ENCODE measurements at places on chromosomes 6 and 20.

GRCh38 chr6:169949511-169950097 is 198.2 kb downstream of the ERMARD start:
- no peak for DNase-seq

DNA sequence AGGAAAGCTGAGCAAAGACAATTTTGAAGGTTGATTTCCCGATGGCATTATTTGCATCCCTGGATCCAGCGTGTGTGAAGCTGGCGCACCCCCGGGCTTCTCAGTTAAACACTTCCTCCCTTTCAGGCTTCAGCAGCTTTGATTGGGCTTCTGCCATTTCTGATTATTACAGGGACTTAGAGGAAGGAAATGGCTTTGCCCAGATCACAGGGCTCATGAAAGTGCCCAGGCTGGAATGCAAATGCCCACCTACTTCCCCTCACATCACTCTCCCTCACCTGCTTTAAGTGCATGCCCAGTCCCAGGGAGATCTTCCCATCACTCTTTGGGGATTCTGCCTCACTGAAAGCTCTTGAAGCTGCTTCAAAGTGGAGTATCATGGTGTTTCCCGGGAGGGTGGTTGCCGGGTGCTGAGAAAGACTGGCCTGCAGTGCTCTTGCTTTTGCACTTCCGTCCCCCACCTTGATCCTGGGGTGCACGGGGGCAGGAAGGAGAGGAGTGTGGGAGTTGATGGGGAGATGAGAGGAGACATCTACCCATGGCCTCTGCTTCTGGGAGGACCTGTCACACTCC is 28.3 kb downstream of the PHACTR3 start:
- DNase-seq, result no peak

- no peak for DNase-seq
Observed at GRCh38 chr6:8940356-8940755, 505.0 kb upstream of the SLC35B3 start.

- no peak for DNase-seq
Observed at GRCh38 chr6:11424395-11425034, 113.0 kb upstream of the TMEM170B start.

GRCh38 chr6:154555073-154555677 is 44.7 kb upstream of the CNKSR3 start:
- no peak for DNase-seq

DNA sequence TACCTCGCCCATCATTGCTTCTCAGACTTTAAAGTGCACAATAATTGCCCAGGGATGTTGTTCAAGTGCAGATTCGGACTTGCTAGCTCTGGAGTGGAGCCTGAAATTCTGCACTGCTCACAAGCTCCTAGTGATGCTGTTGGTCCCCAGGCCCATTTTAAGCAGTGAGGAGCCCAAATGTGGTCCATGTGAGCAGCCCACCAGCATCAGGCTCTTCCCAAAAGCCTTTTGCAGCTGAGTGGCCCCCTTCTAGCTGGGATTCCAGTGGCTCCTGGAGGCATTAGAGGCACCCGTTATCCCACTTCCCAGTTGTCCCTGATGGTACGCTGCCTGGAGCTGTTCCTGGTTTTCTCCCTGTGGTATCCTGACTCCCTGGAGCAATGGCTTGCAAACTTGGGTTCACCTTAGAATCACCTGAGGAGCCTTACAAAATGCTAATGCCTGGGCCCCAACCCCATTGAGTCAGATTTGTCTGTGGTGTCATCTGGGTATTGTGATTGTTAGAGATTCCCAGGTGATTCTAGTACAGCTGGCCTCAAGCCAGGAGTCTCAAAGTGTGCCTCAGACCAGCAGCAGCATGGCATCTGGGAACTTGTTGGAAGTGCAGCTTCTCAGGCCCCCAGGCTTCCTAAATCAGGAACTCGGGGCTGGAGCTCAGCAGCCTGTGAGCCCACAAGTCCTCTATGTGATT is 186.9 kb upstream of the SLC24A3 start:
- no peak for DNase-seq

- peak; percentile 63 for DNase-seq
Observed at GRCh38 chr6:13217206-13217905, 111.0 kb downstream of the TBC1D7 start.

DNA sequence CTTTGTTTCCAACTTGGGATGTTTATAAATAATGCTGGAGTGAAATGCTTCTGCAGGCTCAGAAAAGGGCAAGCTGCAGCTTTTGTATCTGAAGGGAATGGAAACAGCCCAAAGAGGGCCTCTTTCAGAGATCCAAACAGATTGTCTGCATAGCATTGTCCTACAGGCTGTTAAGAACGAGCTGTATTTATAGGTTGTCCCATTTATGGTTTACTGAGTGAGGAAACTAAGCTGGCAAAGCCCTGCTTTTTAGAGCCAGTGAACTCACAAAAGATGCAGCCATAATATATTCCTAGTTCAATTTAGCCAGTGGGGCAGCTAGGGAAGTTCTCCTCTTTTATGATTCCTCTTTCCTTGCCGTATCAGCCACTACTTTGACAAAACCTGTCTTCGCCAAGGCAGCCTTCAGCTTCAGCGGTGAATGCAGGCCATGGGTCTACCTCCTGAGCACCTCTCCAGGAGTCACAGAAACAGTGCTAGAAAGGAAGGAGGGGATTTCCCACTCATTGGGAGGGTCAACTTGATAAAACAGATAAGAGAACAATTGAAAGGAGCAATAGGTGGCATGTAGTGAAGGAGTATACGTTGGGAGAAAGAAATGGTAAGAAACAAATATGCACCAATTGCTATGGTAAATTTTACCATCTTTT is 15.0 kb downstream of the KIAA0319 start:
- no peak for DNase-seq

- no peak for DNase-seq
Observed at GRCh38 chr6:70684794-70685493, 17.3 kb downstream of the SMAP1 start.

- DNase-seq, result no peak
Observed at GRCh38 chr20:57164872-57165271, 101.6 kb downstream of the BMP7 start.

DNA sequence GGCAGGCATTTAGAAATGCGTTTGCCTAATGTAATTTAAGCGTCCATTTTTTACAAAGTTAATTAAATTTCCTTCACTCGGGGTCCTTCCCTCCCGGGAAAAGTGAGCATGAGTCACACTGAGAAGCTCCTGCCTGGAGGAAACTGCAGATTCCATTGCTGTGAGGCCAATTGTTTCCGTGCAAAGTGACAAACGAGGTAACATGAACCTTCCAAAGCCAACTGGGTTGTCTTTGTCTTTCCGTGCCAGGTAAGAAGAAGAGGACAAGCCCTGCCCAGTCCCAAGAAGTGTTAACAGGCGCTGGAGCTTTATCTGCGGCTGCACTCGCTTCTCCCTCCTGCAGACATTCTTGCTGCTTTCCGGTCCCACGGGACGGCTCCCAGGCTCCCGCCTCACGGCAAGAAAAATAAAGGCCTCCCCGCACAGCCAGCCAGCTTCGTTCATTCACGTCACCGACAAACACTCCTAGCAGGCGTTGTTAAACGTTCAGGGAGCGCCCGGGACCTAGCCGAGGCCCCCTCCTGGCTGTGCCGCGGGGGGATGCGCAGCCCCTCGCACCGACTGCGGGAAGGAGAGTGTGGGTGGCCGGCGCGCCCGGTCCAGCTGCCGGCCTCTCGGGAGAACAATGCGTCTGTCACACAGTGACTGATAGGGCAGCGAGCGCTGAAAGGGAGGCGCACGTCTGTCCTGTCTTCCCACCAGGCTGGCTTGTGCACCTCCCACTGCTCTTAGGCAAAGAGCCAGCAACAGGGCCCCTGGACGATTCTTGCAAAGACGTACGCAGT is 61.5 kb upstream of the HDDC2 start:
- DNase-seq, result peak; percentile 77

- no peak for DNase-seq
Observed at GRCh38 chr6:46281110-46281509, 110.3 kb upstream of the ENPP5 start.

DNA sequence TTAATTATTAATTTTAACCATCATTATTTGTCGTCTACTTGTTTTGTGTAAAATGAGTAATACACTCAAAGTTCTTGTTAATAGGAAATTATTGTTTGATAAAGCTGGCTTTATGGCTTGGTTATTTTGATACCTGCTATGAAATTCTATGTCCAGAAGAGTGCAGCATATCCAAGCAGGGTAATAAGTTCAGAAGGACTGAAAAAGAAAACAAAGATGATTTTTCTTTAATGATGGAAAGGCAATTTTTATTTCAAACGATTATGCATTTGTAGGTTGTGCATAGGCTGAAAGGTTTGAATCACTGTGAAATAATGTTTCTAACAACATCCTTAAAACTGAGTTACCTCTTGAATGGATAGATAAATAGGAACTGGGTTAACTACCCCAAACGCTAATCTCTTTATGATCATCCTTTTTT is 1.4 kb upstream of the MAN1A1 start:
- DNase-seq, result peak; percentile 49
